NCI-H2081 treated with DMSO at 0.1 percent for 48 hours (cell line): ENCODE measurements at places on chromosomes 12 and 14.
A peak's percentile ranks its signal among the peaks of the same experiment; 100 is the strongest.

DNA sequence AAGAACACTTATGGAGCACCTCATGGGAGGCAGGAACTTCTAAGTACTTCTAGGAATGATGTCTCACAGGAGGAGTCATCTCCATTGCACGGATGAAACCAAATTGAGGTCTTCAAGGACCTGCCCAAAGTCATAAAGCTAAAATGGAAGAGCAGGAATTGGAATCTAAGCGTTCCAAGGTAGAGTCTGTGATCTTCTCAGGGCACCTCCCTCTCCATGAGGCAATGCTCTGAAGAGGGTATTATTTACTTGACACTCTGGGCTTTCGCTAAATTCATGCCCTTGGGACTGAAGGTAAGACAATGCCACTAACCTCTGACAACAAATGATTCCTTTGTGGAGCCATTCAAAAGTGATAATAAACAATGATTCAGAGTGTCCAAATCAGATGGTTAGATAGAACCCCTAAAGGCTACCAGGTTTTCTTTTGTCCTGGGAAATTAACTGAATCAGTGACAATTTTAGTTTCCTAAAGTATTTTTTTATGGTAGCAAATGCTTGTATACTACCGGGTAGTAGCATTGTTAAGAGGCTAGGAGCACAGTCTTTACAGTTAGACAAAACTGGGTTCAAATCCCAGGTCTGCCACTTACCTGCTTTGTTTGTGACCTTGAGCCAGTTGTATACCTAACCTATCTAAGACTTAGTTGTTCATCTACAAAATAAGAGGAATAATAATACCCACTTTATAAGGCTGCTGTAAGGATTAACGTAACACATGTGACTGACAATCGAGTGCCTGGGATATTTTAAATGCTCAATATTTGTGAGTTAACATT lies 12.3 kb downstream of the HMGA2 start:
- DNase-seq = no peak

DNA sequence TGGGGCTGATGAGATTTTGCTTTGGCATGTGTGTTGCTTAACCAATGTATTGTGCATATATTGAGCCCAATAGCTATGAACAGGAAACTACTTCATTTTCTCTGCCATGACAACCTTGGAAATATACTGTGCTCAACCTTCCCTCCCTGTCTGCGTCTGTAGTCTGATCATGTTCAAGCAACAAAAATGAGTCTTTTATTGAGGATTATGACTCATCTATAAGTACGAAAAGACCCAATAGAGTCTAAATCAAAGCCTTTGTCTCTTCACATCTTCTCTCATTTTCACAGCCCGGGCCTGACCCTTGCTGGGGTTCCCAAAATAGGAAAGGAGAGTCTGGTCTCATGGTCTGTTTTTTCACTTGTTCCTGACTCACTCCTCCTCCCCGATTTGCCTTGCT lies 158.2 kb downstream of the CAND1 start:
- no peak for DNase-seq

- DNase-seq = no peak
Observed at GRCh38 chr14:94747739-94748138, 22.2 kb downstream of the GSC start.

DNA sequence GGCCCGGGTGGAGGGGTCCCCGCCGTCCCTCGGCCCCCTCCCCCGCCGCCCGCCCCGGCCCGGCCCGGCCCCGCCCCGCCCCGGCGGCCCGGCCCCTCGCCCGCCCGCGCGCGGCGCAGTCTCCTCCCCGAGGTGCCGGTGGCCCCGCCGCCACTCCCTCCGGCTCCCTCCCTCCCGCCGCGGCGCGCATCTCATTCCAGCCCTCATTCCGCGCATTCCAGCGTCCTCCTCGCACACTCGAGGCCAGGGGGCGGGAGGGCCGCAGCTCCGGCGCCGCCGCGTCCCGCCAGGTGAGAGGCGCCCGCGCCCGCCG lies at the start of gene TEAD4:
Gene TEAD4 (plus strand): TSS at position 206 of the 313 bp plus-strand sequence.
- DNase-seq = no peak

- no peak for DNase-seq
Observed at GRCh38 chr12:51128919-51129318, 44.0 kb downstream of the TFCP2 start.

GRCh38 chr12:80837342-80837978 lies 100.3 kb downstream of the LIN7A start:
- DNase-seq = peak; percentile 29

DNA sequence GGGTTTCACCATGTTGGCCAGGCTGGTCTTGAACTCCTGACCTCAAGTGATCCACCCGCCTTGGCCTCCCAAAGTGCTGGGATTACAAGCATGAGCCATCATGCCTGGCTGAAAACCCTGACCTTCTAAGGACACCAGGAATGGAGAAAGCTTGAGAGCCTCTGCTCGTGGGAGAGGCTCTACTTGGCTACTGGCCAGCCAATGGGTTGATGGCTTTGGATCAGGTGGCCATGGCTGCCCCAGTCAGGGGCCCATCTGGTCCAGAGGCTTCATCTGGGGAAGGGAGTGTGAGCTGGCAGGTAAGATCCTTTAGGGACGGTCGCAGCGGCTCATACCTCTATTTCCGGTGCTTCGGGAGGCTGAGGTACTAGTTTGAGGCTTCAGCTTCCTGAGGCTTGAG lies 42.5 kb upstream of the PPP1CC start:
- no peak for DNase-seq

DNA sequence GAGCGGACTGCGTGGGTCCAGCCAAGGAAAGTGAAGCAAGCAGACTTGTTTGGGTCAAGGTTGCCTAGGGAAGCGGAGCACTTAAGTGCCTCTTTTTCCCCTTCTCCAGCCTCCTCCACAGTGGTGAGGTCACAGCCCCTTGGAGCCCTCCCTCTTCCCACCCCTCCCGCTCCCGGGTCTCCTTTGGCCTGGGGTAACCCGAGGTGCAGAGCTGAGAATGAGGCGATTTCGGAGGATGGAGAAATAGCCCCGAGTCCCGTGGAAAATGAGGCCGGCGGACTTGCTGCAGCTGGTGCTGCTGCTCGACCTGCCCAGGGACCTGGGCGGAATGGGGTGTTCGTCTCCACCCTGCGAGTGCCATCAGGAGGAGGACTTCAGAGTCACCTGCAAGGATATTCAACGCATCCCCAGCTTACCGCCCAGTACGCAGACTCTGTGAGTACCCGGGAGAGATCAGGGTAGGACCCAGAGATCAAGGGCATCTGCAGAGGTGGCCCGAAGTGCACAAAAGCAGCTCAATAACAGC lies at the start of gene TSHR:
Gene TSHR (plus strand): TSS at position 206 of the 526 bp plus-strand sequence. CDS start 60 bp downstream, at position 266.
- no peak for DNase-seq

DNA sequence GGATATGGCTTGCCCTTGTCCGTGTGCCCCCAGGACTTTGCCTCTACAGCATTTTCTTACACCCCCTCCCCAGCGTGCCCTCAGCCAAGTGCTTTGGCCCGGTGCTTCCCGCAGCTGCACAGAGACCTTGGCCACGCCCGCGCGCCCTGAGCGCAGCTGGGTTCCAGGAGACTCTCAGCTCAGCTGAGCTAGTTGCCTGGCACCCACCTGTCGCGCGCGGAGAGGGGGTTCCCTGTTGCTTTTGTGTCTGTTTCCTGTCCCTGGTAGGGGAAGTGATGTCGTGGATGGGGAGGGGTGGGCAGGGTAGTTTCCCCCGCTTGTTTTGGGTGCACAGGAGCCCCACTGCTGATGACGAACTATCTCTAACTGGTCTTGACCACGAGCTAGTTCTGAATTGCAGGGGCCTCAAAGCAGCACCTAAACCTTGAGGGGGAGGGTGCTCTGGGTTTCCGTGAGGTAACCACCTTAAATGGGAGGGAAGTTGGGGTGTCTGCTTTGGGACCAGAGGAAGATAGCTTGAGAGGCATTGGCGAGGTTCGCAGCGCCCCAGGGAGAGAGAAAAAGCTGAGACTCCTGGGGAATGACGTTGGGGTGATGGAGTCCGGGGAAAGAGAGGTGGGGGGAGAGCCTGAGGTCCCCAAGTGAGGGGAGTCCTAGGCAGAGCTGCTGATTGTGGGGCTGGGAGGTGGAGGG lies 1.5 kb downstream of the DIO3 start:
- DNase-seq = no peak

DNA sequence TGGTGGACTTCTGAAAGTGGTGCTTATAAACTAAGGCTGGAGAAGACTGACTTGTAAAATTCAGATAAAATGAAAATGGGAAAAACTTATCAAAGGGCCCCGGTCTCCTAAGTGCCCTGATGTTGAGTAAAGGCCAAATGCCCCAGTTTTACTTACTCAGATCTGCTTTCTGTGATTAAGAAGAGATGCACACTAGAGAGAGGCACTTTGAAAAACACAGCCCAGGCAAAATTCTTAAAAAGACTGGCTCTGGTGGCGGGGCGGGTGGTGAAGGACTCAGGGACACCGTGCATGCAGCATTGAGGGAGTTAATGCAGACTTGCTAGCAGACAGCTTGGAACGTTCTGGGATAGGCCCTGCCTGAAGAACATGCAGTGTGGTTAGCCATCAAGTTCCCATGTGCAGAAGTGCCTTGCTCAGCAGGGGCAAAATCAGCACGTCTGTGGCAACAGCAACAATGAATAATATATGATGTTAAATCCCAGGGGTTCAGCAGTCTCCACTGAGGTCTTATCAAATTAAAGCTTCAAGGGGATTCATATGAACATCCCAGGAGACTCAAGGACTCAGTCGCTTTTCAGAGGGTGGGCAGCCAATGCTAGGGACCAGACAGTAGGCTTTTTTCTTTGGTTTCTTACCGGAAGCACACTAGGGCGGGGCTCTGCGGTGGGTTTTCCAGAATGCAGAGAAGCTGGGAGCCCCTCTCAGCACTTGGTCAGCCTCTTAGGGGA lies 105.0 kb downstream of the DAD1 start:
- no peak for DNase-seq

- peak; percentile 22 for DNase-seq
Observed at GRCh38 chr14:62691647-62692489, 353.4 kb downstream of the KCNH5 start.

DNA sequence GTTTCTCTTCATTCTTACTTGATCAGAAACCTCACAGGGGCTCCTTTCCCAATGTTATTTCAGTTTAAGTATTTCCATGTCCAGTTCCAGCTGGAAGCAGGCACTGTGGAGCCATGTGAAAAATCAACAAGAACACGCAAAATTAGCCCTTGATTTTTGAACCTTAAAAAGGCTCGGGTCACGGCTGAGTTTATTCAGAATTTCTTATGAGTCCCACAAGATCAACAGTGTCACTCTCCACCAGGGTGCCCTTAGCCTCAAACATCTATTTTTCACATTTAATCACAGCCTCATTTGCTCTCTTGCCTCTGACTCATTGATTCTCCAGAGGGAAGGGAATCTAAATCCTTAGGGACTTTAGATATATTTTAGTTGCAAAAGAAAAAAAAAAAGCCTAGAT lies 157.7 kb upstream of the AVPR1A start:
- no peak for DNase-seq

- DNase-seq = no peak
Observed at GRCh38 chr12:86193931-86194330, 62.3 kb downstream of the MGAT4C start.

- DNase-seq = no peak
Observed at GRCh38 chr14:96991226-96991625, 194.0 kb downstream of the VRK1 start.
